ENCODE measurements at places on chromosomes 3 and 15.

DNA sequence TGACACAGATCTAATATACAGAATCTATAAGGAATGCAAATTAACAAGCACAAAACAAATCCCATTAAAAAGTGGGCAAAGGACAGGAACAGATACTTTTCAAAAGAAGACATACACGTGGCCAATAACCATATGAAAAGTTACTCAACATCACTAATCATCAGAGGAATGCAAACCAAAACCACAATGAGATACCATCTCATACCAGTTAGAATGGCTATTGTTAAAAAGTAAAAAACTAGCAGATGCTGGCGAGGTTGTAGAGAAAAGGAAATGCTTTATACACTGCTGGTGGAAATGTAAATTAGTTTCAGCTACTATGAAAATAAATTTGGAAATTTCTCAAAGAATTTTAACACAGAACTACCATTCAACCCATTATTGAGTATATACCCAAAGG lies 50.7 kb downstream of the ADAMTS17 start:
- no peak for DNase-seq

- peak; percentile 8 for DNase-seq
Observed at GRCh38 chr3:114290911-114291901, 2.6 kb upstream of the TIGIT start.

- no peak for DNase-seq
Observed at GRCh38 chr3:50830451-50830850, 155.7 kb downstream of the DOCK3 start.

DNA sequence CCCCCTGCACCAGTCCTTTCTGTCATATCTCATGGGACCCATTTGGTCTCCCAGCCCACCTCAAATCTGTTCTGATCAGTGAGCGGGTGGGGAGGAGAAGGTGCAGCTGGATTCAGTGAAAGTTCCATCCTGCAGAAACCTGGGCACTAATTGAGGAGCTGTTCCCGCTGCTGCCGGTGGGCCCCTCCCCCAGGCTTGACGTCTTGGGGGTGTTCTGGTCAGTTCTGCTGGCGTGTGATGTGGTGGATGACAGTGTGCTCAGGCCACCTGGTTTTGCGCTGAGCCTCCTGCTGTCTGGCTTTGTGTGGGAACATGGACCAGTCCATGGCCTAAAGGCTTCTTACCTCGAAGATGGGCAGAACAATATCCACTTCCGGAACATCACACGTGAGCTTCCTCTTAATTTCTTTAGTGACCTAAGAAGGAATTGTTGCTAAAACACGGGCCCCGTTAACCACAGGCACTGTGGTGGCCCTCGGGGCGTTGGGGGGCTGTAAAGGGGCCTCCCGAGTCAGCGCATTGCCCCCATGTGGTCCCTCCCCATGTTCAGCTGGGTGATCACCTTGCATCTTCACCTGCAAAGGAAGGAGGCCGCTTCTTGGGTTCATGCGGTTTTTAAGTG lies 59.7 kb downstream of the RGMA start:
- DNase-seq = no peak

- no peak for DNase-seq
Observed at GRCh38 chr3:196749125-196749524, 9.5 kb downstream of the PAK2 start.

GRCh38 chr15:85125056-85125661 lies 143.5 kb downstream of the PDE8A start:
- DNase-seq = no peak

- no peak for DNase-seq
Observed at GRCh38 chr3:140731440-140732119, 53.7 kb downstream of the TRIM42 start.

- no peak for DNase-seq
Observed at GRCh38 chr15:60583946-60584345, 105.0 kb upstream of the ICE2 start.

DNA sequence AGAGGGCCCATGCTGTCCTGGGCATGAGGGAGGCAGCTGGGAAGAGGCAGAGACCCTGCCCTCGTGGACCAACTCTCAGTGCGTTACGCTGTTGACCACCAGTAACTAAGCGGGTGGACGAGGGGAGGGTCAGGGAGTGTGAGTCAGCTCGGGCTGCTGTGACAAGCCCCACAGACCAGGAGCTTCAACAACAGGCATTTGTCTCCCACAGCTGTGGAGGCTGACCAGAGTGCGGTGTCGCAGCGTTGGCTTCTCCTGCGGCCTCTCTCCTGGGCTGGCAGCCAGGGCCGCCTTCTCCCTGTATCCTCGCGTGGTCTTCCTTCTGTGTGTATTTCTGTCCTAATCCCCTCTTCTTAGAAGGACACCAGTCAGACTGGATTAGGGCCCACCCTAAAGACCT lies 13.0 kb downstream of the EFCC1 start:
- DNase-seq = no peak

DNA sequence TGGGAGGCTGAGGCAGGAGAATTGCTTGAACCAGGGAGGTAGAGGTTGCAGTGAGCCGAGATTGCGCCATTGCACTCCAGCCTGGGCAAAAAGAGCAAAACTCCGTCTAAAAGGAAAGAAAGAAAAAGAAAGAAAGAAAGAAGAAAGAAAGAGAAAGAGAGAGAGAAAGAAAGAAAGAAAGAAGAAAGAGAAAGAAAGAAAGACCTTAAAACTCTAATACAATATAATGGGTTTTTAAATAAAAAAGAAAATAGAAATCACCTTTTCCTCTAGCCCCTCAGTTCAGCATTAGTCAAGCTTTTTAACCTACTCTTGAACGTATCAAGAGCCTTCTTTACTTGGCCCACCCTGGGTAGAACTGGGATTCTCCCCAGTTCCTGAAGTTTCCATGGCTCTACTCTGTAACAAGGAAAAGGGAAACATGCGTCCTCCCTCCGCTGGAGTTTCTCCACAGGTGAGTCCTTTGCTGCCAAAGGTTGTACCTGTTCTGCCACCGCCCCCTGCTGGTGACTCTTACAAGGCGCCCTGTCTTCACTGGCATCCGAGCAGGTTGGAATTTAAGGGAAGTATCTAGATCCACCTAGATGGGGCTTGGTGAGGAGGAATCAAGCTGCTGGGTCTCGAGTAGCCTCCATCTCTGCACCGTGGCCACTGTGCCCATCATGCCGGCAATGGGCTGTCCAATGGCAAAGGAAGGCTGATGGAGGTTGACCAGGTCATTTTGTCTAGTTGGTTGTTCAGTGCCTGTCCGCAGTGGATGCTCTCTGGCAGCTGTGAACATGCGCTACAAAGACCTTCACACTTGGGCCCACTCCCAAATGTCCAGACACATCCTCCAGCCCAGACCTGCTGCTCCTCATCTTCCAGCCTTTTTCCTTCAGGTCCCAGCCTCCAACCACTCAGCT lies 20.6 kb upstream of the EPHB3 start:
- DNase-seq = peak; percentile 77

GRCh38 chr15:39296955-39297354 lies 283.9 kb upstream of the THBS1 start:
- no peak for DNase-seq

GRCh38 chr3:41026394-41027177 lies 172.7 kb upstream of the CTNNB1 start:
- peak; percentile 15 for DNase-seq

DNA sequence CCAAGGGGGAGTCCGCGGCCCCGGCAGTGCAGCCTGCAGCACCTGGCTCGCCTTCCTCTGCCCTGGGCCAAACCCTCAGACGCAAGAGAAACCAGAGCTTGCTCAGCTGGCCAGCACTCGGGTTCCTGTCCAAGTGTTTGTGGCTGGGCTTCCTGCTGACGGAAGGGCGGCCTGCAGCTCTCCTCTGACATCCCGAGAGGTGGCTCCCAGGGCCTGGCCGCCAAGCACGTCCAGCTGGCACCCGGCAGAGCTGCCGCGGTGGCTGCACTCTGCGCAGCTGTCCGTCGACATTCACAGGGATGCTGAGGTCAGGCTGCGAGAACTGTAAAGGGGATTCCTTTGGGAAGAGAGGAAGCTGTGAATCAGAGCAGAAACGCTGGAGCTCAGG lies 85.6 kb downstream of the CPN2 start:
- DNase-seq = no peak

DNA sequence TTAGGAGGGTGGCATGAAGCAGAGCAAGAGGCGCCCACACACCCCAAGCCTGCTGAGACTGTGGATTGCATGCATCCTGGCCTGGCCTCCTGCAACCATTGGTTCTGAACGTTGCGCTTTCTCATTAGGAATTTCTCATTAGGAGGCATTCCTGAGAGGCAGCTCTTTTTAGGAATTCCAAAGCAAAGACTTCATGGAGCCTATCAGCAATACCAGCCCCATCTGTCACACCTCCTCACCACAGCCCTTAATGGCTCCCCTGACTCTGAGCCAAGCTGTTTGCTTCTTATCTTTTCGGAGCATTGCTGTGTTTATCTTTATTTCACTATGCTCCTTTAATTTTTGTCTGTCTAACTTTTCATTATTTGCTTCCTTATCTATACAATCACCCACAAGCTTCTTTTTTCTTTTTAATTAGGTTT lies 226.9 kb downstream of the CACNA2D3 start:
- DNase-seq = no peak
